Activated CD4-positive, CD25-positive, alpha-beta regulatory T cell (primary cell): ENCODE measurements at places on chromosomes 1 and 21.
A peak's percentile ranks its signal among the peaks of the same experiment; 100 is the strongest.

DNA sequence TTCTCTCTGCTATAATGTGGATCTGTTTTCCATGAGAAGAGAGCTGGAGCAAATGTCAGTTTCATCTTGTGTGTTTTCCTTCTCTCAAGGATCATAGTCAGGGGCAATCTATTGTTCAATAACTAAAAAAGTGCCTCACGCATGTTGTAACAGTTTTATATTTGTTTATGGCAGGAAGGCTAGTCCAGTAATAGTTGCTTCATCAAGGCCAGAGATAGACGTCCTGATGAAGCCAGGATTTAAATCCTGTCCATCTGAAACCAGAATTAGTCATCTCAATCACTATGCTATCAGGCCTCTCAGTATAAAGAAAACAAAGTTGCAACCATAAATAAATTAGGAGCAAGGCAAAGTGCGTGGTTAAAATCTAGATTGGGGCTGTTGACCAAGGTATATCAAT lies 30.2 kb upstream of the DUSP10 start:
- no peak for DNase-seq

DNA sequence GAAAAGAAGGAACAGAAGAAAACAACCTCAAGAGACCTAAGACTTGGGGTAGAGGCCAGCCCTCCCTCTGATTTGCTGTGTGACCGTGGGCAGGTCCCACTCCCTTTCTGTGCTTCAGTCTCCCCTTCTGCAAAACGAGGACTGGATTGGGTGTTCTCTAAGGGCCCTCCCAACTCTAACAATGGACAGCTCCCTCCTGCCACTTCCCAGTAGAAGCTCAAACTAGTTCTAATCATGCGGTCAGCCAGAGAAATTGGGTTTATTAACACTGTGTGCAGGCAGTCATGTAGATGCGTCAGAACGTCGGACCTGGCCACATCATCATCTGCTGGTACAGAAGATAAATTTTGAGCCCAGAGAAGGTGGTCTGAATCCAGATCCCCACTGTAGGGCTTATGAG lies 1.6 kb upstream of the PADI4 start:
- DNase-seq = no peak

DNA sequence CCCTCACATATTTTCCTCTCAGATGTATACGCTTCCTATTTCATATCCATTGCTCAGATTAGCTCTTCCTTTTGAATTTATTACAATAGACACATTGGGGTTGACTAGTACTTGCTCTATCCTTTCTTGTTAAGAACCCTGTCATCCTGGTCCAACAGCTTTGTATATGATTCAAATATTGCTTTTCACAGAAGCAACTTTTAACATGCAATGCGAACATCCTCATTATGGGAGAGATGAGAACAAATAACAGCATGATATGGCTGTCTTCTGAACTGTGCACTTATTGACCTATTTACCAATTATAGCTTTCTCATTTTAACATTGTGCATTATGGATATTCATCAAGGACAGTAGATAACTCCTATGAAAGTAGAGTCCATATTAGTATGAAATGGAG lies 510.8 kb downstream of the PTPRC start:
- DNase-seq = no peak

DNA sequence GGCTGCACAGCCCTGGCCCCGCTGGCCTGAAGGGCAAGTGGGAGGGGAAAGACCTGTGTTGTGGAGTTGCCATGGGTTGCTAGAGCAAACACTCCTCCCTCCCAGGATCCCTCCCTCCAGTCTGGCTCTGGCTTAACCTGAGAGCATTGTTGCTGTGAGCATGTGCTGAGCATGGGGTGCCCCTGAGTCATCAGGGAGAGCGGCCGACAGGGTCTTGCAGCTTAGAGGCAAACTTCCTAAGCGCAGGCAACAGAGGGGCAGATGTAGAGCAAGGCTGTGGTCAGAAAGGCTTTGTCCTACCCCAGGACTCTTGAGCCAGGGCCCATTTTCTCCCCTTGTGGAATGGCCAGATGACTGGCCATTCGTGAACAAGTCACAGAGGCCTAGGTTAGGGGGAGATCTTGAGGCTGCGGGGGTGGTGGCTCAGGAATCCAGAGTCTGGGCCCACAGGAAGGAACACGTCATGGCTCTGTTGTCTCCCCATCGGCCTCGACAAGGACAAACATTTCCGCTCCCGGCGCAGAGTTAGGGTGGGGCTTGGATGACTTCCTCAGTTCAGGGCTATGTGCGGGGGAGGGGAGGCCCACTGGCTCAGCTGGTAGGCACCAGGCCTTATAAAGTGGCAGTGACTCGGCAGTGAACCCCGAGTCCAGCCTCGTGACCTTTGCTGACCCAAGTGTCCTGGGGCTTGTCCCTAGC lies 362 bp upstream of the DYNLT4 start:
- DNase-seq = peak; percentile 78

DNA sequence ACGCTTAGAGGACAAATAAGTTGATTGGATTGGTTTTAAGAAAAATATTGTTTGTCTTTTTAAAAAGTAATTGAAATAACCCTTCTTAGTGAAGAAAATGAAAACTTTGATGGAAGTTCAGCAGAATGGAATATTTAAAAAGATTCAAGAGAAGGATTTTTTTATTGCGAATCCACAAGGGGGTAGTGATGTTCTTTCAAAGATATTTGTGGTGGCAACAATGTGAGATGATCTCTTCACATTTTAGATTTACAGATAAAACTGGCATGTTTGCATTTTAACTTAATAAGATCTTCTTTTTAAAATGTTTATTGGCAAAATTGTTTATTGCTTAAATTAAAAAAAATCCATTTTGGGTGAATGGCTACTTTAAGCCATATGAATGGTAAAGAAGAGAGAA lies 8.9 kb downstream of the CAMTA1 start:
- DNase-seq = no peak

- no peak for DNase-seq
Observed at GRCh38 chr1:92913093-92913819, 48.0 kb downstream of the DIPK1A start.

DNA sequence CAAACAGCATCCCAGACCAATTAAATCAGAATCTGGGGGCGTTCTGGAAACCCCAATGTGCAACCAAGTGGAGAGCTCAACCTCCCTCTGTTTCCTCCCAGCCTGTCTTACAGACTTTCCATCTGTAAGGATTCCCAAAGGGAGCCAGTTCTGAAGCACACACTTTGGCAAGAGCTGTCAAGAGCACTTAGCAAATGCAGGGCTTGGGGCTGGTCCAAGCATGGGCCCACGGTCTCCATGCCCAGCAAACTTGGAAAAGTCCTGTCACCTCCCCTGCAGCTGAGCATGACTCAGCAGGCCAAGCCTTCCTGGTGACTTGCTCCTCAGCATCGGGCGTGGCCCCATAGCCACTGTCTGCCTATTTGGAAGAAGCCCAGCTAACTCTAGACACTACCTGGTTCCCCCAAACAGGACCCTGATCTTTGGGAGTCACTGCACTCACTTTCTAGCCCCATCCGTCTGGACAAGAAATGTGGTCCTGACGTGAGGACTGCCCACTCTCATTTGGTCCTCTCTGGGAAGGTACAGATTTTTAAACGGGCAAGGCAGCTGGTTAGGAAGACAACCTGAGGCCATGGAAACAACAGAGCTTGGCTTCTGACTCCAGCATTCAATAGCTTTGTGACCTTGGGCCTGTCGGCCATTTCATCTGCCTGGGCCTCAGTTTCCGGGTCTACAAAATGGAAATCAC lies 16.9 kb downstream of the SLC2A1 start:
- DNase-seq = no peak

DNA sequence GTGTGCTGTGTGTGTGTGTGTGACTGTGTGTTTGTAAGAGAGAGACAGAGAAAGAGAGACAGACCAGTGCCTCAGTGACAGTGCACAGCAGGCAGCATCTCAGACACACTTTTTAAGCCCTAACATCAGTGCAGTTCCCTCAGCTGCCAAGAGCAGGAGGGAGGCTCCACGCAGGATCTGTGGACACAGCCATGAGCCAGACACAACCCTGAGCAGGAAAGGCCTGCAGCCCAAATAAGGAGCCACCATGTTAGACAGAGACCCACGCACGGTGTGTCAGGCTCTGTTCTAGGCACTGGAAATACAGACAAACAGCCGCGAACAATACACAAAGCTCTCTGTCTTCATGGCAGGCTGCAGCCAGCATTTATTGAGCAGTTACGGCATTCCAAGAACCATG lies 445.5 kb downstream of the MATN1 start:
- DNase-seq = no peak

GRCh38 chr1:171622152-171622462 lies at the start of gene MYOCOS:
Gene MYOCOS, plus strand, starts transcription at chr1:171622243. Its CDS starts 1,641 bp downstream, at chr1:171623884.
- no peak for DNase-seq

GRCh38 chr1:12208271-12208670 lies 21.6 kb upstream of the VPS13D start:
- no peak for DNase-seq

DNA sequence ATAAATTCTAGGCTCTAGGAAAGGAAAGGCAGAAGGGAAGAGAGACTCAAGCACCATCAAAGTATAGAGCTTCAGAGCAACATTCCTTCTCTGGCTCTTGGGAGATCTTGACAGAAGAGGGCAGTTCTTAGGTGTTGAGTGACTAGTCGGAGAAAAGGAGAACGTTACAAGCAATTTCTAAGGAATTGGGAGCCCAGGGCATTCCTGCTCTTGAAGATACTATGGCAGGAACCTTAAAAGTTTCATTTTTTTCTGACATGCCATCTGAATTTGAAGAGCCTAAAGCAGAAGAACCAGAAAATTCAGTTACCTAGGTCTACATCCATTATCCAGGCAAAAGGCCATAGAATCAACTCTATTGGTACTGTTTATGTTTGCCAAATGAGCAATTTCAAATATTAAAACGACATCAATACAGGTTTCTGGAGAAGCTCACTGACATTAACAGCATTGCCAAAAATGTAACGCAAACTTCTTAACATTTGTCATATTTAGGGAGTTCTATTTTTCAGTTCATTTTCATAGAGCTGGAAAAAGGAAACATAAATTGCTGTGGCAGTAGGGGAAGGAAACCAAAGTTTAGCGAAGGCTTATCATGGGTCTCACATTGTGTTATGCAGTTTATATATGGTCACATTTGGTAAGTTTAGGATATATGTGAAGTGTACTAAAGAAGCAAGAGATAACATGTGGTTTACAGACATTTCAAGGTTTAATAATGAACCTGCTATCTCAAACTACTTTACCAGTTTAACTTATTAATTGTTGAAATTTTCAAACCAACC lies 210.1 kb upstream of the NRIP1 start:
- no peak for DNase-seq

- DNase-seq = no peak
Observed at GRCh38 chr1:3135744-3136455, 66.9 kb downstream of the PRDM16 start.

GRCh38 chr1:25197982-25198662 lies 34.2 kb downstream of the SYF2 start:
- DNase-seq = no peak

GRCh38 chr1:4165686-4166300 lies 265.7 kb upstream of the C1orf174 start:
- DNase-seq = no peak

GRCh38 chr1:111948209-111949171 lies 41.0 kb downstream of the KCND3 start:
- DNase-seq = no peak

- no peak for DNase-seq
Observed at GRCh38 chr1:227729881-227730629, 5.0 kb downstream of the JMJD4 start.

DNA sequence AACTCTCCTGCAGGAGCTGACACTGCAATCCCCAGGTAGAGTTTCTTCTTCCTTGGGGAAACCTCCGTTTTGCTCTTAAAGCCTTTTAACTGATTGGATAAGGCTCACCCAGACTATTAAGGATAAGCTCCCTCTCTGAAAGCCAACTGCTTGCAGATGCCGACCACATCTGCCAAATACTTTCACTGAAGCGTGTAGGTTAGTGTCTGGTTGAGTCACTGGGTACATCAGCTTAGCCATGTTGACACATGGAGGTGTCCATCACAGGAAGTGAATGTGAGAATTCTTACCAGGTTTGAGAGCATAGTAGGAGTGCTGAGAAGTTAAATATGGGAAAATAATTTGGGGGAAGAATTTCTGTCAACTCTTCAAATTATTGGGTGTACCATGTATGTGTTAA lies 202.0 kb downstream of the AJAP1 start:
- DNase-seq = no peak

GRCh38 chr1:35255276-35255675 lies 13.2 kb upstream of the ZMYM4 start:
- no peak for DNase-seq

DNA sequence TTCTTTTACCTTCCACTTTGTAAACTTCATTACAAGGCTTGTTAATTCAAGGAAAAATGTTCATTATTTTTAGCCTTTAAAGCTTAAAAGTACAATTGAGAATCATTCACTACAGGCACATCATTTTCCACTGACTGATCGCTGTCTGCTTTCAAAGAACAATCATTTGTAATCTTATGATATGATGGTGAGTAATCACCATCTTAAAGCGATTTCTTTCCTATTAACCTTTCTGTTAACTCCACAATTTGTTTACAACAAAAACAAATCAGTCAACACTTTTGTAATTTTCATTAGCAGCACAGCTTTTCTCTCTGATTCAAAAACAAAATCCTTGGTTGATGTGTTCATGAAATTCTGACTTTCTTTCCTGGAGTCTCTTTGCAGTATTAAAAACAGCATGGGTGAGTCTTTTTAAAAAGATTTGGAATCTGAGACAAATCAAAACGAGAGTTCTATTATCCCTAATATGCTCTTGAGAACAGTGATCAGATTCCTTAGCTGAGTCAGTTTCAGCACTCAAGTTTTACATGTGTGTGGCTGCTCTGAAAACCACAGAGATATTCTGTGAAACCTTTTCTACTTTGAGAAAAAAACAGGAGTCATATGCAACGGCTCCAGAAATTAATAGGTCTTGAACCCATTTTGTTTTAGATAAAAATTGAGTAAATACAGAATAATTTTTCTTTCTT lies 145.8 kb upstream of the TMPRSS15 start:
- no peak for DNase-seq

DNA sequence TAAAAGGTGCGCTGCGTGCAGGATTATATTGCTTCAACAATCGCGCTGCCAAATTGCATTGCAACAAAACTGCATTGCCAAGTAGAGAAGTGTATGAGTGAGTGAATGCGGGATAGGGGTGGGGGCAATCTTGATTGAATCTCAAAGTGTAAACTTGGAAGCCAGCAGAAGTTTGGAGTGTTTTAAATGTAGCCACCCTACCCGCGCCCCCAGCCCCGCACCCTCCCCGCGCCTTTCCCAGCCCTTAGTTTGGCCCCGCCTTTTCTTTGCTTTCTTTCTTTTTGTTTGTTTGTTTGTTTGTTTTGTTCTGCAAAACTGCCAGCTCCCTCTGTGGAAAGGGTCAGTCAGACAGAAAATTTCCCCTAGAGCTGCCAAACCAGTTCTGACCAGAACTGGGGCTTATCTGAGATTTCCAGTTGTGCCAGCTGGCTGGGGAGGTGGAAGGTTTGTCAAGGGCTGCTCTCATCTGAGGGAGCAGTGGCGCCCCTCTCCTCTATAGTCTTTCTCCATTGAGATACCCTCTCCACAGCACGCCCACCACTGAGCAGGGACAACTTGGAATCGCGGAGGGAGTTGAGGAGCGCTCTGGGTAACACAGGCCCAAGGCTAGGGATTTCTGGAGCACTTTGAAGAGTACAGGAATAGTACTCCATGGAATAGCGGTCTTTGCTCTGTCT lies 666 bp upstream of the BEND5 start:
- no peak for DNase-seq
